ENCODE measurements at places on chromosomes 2 and 18.

- DNase-seq = no peak
Observed at GRCh38 chr18:66264130-66264529, 339.8 kb downstream of the CDH19 start.

GRCh38 chr2:230234845-230235244, 9.3 kb downstream of the SP140 start:
- DNase-seq = no peak

DNA sequence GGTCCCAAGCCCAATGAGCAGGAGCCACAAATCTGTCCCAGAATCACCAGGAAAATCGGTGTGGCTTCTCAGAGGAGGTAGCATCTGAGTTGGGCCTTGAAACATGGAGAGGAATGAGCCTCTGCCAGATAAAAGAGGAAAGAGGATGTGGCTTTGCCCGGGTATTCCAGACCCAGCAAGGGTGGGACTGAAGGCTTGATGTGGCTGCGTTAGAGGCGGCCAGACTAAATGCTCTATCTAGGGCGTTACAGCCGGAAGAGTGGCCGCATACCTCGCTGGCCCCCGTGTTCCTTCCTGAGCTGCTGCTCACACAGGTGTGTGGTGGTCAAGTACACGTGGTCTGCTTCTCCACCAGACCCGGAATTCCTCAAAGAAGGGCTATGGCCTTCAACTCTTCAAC, 33.9 kb upstream of the POMC start:
- DNase-seq = no peak

DNA sequence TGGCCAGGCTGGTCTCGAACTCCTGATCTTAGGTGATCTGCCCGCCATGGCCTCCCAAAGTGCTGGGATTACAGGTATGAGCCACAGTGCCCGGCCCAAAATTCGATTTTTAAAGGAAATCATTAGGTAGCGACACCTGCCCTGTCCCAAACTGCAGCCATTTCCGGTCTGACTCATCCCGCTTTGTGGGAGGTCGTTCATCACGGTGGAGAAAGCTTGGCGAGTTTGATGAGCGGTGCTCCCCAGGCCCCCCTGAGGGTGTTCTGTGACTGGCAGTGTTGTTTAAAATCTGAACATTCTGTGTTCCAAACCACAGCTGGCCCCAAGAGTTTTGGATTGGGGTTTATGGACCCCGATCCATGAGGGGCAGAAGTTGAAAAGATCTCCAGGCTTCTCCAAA, 53.0 kb upstream of the GLI2 start:
- DNase-seq = no peak

DNA sequence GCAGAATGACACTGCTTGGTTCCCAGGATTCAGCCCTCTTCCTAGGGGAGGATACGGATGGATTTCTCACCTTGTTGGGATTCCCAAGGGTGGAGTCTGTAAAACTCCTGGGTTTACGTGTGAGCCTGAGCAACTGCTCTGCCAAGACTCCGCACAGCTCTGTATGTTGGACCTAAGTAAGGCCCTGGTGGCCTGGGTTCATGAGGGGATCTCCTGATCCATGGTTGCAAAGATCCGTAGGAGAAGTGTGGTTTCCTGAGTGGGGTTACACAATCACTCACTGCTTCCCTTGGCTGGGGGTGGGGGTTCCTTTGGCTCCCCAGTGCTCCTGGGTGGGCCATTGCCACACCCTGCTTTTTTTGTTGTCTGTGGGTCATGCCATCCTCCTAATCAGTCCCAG, 37.7 kb downstream of the ANKRD12 start:
- no peak for DNase-seq

- DNase-seq = no peak
Observed at GRCh38 chr2:104852090-104852666, 1.7 kb upstream of the POU3F3 start.

DNA sequence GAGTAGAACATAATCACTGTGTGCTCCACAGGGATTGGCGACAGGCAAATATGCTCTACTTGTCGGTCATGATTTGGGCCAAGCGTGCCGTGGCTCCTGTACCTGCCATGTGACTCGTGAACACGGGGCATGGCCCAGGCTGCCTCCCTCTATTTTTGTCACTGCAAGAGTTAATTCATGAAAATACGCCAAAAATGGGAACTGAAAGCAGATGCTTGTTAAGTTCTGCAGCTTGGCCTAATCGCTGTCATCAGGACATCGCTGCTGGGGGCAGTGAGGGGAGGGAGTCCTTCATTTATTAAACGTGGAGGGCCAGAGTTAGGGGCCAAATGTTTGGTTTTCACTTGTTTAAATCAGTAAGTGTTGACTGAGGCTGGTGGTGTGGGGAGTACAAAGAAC, 177.8 kb downstream of the BCL2 start:
- no peak for DNase-seq

DNA sequence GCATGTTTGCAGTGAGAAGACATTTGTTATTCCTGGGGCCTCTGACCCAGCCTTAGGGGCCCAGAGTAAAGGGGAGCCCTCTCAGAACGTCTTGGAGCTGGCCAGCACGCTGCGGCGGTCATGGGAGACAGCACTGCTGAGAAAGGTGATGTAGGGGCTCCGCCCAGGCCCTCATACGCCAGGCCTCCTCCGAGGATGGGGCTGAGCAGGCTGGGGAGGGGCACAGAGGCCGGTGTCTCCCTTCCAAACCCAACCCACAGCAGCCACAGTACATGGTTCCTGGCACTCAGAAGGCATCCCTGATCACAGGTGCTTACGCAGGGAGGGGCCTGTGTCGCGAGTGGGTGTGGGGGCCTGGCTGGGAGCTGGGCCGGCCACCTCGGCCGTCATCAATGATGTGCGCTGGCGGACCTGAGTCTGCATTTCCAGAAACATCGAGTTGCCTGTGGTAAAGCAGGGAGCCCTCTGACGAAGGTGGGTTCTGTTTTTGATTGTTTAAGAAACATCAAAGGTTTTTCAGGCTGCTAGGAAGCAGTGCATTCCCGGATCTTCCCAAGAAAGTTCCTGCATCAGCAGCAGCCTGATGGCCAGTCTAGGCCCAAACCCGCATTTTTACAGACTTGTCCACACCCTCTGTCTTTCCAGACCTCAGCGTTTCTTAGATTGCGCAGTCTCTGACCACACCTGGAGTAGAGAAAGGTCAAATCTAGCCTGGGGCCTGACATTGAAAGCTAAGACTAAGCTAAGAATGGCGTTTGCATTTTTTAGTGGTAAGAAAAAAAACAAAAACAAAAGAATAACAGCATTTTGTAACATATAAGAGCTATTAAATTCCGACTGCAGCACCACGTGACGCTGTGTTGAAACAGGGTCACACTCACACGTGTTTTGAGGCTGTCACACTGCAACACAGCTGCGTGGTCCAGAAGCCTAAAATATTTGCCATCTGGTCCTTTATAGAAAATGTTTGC, 51.2 kb upstream of the PXDN start:
- no peak for DNase-seq

DNA sequence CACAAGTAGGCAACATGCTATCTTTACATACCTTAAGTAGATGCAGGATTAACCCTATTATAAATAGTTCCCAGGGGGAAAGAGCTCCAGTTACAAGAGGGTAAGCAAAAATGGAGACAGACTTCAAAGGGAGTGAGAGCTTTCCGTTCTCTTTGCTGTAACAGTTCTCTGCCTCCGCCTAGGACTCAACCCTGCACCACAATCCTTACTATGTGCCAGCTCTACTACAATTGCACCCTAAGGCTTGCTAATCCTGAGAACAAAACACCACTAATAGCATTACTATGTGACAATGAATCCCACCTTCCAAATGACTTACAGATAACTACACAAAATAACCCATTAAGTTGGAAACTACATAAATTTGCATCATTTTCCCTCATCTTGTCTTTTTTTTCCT, 7.7 kb downstream of the ZBTB14 start:
- no peak for DNase-seq

DNA sequence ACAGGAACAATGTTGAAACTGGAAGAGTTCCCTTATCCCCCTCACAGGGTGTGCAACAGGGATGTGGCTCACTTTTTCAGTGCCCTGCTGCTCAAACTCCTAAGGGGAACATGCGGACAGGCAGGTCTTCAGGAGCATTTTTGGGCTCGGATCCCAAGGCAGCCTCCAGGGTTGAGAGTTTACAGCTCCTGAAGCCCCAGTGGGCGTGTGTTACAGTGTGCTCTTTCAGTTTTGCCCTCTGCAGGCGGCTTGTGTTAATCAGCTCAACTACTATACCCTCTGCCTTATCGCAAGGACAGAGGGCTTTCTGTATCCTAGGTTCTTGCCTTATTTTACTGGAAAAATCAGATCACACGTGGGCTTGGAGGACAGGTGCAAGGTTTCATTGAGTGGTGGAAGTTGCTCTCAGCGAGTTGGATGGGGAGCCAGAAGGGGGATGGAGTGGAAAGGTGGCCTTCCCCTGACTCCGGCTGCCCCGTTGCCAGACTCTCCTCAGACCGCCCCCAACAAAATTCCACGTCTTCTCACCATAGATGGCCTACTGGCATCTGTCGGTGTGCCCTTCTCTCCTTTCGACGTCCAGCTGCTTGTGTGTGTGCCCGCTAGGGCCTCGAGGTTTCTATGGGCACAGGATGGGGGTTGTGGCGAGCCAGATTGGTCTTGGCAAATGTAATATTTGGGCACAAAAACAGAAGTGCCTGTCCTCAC, 541.9 kb downstream of the TMX3 start:
- DNase-seq = no peak

- no peak for DNase-seq
Observed at GRCh38 chr2:223101340-223102039, 49.5 kb downstream of the KCNE4 start.

DNA sequence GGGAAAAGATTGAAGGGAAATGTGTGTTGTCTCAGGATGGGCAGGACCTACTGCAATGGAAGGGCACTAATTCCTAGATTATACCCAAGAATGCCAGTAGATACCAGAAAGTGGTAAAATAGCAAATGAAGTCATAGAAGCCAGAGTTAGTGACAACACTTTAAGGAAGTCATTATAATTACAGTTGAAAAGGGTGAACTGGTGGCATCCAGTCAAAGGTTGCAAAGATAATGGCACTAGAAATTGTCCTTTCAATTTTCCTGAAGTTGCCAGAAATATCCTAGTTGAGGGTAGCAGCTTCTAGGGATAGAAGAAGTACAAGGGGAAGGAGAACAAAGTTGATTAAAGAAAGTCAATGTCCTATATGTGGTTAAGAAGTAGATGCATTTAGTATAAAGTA, 68.8 kb upstream of the GLS start:
- DNase-seq = no peak

DNA sequence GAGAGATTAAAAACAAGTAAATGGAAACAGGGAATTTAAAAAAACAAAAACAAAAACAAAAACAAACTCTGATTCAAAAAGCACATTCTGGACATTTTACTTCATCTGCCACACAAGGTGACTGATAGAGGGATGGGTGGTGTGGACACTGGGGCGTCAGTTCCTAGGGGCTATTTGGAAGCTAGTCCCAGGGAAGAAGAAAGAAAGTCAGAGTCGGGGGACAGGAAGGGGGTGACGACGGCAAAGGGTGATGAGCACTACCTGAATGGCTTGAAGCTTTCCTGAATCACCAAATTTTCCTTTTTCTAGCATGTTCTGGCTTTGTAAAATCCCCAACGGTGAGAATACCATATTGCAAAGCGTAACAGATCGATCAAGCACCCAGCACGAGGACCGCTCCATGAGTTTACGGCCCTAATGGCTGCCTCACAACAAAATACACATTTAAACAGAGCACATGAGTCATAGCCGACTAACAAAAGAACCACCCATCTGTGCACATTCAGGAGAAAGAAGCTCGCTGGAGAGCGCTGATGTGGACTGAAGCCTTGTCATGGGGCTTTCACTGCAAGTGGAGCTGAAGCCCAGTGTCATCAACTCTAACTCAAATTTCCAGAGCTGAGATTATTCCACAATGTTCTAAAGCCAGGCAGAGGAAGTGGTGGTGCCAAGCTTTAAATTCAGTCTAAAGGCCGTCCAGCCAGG, 178.9 kb downstream of the LNPK start:
- no peak for DNase-seq

- no peak for DNase-seq
Observed at GRCh38 chr2:111238296-111238695, 117.6 kb downstream of the BCL2L11 start.

DNA sequence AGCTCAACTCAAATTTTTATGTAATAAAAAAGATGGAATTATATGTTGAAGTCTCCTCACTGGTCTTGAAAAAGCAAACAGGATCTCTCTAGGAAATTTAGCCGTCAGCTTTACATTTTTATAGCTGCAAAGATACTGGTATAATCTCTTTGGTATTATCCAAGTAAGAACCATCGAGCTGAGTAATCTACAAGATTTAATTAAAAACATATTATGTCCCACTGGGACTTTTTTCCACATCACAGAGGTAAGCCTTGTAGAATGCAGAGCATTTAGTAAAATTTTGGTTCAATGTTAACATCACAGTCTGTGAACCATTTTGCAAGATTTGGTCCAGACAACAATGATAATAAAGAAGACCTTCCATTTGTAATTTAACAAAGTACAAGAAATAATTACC, 162.6 kb upstream of the SLC39A10 start:
- no peak for DNase-seq

- no peak for DNase-seq
Observed at GRCh38 chr2:128038411-128038810, 10.6 kb upstream of the SAP130 start.

DNA sequence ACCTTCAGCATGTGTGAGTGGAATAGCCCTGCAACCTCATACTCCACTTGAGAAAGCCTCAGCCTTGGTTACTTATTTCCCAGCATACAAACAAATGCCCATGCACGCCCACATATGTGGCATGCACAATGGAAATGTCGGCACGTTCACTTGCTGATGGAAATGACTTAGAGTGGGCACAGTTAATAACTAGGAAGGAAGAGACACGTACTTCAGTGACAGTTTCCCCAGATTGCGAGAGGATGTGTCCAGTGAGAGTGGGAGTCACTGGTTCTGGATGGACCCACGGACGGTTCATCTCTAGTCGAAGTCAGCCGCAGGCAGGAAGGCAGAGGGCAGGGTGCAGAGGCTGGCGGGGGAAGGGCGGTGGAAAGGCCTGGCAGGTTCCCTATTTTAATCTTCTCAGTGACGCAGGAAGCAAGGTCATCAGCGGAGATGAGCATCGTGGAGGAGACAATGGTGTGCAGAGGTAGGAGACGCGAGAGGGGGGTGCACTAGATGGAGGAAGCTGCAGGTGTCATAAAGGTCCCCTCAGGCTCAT, 350.7 kb upstream of the MYT1L start:
- no peak for DNase-seq

DNA sequence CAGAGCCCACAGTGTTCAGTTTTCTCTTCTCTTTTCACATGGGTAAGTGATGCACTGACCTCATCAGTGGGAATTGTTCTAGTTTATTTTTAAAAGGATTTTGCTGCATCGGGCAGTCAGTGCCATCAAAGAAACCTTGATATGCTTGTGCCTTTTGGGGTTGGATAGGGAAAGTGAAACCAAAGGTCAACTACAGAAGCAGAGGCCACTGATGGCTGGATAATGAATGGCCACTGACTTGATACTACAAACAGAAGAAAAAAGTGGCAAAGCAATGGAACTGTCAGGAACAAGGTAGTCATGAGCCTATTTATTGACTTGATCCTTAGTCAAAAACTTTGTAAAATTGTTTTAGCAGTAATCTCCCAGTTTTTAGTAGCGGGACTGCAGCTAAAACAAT, 636.3 kb upstream of the ZEB2 start:
- DNase-seq = no peak
